ENCODE measurements at places on chromosomes 13 and 19.

GRCh38 chr13:33487575-33488243 is 202.2 kb upstream of the STARD13 start:
- DNase-seq = no peak

GRCh38 chr13:111975539-111976473 is 91.1 kb upstream of the SOX1 start:
- DNase-seq = no peak

DNA sequence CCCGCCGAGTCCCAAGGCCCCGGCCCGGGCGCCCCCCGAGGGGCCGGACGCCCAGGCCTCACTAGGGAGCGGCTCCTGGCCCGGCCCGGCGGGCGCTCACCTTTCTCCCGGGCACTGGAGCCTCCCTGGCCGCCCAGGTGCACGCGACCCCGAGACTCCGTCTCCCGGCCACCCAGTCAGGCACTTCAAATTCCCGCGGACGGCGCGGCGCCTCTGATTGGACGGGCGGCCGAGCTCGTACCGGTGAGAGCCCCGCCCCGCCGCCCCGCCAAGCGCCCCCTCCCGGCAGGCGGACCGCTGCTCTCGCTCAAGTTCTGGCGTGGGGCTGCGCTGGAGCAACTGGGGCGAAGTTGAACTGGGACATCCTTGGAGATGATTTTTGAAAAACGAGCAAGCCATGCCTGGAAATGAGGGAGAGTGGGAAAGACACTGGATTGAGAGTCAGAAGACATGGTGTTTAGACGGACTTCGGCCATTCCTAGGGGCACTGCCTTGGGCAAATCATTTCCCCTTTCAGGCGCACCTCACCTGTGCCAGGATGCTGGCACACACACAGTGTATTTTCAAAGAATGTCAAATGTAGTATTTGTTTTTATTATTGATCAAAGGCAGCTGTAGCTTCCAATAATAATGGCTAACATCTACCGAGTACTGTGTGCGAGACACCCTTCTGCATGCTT is 485.3 kb downstream of the UQCRFS1 start:
- DNase-seq = peak; percentile 35

GRCh38 chr19:55683449-55684261 is 8.6 kb downstream of the EPN1 start:
- no peak for DNase-seq

GRCh38 chr13:20058476-20058875 is 99.9 kb downstream of the ZMYM2 start:
- no peak for DNase-seq

GRCh38 chr13:75761369-75761768 is 125.2 kb downstream of the LMO7 start:
- no peak for DNase-seq

- no peak for DNase-seq
These were observed 1269.7 kb upstream of the SPRY2 start for GRCh38 chr13:81610644-81611043.

DNA sequence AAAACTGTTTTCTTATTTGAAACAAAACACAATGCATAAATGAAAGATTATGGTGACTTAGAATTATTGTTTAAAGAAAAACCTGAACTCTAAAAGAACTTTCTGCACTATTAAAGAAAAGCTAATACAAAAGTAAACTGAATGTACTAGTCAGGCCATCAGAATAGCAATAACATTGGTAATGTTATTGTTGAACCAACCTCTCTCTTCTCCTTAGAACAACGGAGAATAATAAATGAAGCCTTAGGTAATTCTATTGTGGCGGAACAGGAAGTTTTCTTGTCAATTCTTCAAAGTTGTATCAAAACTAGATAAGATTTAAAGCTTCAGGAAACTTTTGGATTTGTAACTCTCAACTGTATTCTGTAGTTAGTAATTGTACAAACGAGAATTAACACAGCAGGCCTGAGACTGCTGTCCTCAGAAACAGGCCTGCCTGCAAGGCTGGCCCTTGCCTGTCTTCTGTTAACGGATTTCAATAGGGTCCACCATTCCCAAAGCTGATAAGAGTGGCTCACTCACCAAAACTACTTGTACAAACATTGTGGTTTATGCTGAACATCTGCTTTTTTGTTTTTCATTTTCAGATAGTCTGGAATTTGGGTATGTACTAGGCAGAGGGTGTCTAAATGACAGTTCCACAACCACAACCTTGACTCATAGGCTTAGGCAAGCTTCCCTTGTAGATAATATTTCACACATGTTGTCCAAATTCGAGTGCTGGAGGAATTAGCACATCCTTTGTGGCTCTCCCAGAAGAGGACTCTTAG is 825.8 kb downstream of the GPC5 start:
- no peak for DNase-seq

DNA sequence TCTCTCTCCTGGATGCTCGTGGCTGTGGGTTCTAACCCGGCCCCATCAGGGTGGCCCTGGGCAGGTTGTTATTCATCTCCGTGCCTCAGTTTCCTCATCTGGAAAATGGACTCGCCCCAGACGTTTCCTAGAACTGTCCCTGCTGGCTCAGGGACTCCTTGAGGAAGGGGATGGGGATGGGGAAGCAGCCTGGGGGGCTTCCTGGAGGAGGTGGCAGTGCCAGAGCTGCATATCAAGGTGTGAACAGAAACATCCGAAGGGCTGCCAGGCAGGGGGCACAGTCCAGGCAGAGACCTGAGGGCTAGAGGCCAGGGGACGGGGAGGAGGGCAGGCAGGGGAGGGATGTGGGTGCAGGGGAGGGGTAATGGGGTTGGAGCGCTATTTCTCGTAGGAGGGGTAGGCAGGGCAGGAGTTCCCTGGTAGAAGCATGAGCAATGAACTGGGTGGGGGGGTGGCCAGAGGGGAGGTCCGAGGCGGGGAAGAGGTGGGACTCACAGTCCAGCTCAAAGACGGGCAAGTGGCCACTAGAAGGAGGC is 3.6 kb upstream of the ELANE start:
- no peak for DNase-seq

- no peak for DNase-seq
These were observed 89.4 kb downstream of the SLC25A15 start for GRCh38 chr13:40878823-40879222.

DNA sequence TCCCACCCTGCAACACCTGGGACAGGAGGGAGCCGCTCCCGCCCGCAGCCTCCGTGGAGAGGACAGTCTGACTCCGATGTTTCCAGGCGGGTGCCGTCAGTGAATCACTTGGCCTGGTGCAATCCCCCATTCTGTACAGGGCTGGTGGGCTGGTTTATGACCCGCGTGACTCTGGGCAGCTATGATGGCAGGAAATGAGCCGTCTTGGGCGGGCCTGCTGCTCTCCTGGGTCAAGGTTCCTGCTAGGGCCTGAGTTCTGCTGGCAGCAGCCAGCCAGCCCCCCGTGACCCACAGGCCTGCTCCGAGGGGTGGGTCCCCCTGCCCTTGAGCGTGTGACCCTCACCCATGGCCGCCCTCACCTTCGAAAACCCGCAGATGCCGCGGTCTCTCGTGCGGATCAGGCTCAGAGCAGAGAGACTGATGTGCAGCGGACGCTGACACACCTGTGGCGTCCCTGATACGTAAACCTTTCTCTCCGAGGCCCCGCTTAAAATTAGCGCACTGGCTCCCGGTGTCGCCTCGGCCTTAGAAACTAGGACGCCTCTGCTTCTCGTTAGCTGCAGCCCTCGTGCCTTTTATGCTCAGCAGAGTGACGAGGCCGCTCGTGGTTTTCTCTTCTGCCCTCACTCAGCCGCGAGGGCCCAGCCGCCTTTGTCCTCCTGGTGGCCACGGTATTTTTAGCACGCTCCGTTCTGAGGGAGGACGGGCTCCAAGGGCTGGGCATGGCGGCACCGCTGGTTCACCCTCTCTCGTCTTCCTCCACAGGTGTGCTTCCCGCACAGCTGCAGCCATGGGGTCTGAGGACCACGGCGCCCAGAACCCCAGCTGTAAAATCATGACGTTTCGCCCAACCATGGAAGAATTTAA is 63.4 kb downstream of the KDM4B start:
- DNase-seq = no peak

DNA sequence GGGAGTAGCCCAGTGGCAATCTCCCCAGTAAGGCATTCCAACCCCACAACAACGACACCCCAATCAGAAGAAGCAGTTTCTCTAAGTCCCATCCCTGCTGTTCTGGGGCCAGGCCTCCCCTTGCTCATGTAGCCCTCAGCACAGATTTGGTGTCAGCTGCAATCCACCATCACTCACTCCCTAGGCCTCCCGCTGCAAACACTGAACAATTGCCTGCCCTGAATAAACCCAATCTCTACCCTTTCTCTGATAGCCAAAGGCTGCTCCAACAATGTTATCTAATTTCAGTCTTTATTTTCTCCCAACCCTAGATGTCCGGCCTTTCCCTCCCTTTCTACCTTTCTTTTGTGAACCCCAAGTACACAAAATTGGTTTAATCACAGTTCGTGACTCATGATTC is 5.6 kb upstream of the SOX21 start:
- DNase-seq = no peak

- DNase-seq = no peak
These were observed 7.4 kb upstream of the CEACAM18 start for GRCh38 chr19:51470966-51471365.

DNA sequence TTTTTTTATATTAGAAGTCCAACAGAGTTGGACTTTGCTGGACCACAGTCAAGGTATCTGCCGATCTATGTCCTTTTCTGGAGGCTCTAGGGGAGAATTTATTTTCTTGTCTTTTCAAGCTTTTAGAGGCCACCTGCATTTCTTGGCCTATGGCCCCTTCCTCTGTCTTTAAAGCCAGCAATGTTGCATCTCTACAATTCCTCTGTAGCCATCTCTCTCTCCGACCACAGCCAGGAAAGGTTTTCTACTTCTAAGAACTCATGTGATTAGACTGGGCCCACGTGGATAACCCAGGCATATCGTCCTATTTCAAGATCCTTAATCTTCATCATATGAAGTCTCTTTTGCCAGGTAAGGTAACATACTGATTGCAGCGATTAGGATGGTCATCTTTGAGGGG is 43.5 kb upstream of the RGCC start:
- DNase-seq = no peak

GRCh38 chr13:51768378-51768921 is 35.5 kb downstream of the DHRS12 start:
- DNase-seq = no peak

- no peak for DNase-seq
These were observed 323.0 kb downstream of the DNAJC15 start for GRCh38 chr13:43346427-43346826.

- DNase-seq = no peak
These were observed 5.0 kb downstream of the LRRC25 start for GRCh38 chr19:18392417-18392816.

GRCh38 chr13:103694033-103694432 is 627.8 kb upstream of the SLC10A2 start:
- DNase-seq = no peak

GRCh38 chr13:105220881-105221280 is 1314.6 kb downstream of the EFNB2 start:
- DNase-seq = no peak

DNA sequence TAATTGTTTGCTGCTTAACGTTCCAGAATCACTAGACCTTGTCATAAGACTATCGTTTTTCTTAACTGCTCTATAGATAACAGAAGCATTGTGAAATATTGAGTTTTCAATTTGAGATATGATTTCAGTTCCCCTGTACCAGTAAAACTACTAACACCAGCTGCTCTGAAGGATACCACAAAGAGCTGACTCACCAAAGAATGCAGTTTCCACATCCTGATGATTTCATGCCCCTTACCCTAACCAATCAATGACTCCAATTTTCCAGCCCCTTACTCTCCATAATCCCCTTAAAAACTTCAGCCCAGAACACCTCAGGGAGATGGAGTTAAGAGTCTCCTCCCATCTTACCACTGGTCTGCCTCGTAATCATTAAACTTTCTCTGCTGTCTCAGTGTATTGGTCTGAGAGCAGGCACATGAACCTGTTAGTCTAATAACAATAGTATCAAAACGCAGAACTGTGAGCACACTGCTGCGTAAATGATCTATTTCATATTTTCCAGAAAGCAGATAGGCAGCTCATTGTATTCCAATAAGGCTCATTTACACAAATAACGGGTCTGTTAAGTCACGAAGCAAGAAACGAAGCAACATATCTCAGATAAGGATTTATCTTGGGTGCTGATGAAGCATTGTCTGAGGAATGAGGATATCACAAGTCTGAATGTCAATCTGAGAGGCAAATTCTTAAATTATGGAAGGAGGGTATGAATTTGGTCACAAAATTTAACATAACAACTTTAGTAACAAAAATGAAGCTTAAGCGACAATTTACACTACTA is 14.1 kb upstream of the CCNA1 start:
- DNase-seq = no peak

GRCh38 chr19:31271306-31271911 is 77.8 kb downstream of the TSHZ3 start:
- DNase-seq = no peak

- no peak for DNase-seq
These were observed 64.8 kb upstream of the F7 start for GRCh38 chr13:113040597-113041292.

DNA sequence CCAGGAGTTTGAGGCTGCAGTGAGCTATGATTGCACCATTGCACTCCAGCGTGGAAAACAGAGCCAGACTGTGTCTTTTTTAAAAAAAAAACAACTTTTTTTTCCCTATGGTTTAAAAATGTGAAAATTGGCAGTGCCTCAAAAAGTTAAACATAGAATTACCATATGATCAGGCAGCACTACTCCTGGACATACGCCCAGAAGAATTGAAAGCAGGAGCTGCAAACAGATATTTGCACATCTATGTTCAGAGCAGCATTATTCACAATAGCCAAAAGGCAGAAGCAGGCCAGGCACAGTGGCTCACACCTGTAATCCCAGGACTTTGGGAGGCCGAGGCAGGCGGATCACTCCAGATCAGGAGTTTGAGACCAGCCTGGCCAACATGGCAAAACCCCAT is 3.8 kb upstream of the RETN start:
- no peak for DNase-seq

DNA sequence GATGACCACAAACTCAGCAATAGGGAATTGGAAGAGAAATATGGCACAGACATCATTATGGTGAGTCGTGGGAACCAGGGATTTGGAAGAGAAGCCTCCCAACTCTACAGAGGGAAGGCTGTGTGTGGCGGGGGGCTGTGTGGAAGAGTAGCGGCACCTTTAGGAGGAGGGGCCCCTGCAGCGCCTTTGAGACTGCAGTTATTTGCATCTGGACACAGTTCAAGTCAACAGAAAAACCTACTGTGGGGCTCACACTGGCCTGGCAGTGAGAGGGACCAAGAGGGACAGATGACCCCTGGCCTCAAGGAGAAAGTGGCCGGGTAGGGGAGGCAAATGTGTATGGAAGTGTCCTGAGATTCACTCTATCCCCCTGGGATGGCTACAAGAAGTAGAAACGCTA is 5.1 kb downstream of the ATP12A start:
- DNase-seq = no peak

DNA sequence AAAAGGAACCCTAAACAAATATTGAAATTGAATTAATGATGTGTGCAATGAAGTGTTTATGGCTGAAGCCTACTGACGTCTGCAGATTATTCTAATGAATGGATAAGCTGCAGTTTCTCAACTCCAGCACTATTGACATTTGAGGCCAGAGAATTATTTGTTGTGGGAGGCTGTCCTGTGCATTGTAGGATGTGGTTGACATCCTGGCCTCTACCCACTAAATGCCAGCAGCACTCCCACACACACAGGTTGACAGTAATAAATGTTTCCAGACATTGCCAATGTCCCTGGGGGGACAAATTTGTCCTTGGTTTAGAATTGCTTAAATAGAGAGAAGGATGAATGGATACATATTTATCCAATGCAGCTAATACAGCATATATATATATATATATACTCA is 19.2 kb upstream of the MYH14 start:
- DNase-seq = no peak

- no peak for DNase-seq
These were observed at the start of gene MISP3 for GRCh38 chr19:14072535-14073260. Gene MISP3, plus strand, starts transcription at chr19:14072786. Its CDS starts 524 bp downstream, at chr19:14073310.

GRCh38 chr13:76799696-76800095 is 86.5 kb downstream of the KCTD12 start:
- no peak for DNase-seq

Measured in activated naive CD8-positive, alpha-beta T cell treated with anti-CD3 and anti-CD28 coated beads, Interleukin-2, amount 50 U/mL, for 16 hours (primary cell).